ENCODE measurements at places on chromosomes 3 and 15.

GRCh38 chr15:60347480-60348049, 50.2 kb downstream of the ANXA2 start:
- DNase-seq, result no peak

- DNase-seq, result no peak
Measured at GRCh38 chr3:27756877-27757276, 34.8 kb upstream of the EOMES start.

GRCh38 chr3:172464306-172464705, 16.1 kb upstream of the GHSR start:
- DNase-seq, result no peak

DNA sequence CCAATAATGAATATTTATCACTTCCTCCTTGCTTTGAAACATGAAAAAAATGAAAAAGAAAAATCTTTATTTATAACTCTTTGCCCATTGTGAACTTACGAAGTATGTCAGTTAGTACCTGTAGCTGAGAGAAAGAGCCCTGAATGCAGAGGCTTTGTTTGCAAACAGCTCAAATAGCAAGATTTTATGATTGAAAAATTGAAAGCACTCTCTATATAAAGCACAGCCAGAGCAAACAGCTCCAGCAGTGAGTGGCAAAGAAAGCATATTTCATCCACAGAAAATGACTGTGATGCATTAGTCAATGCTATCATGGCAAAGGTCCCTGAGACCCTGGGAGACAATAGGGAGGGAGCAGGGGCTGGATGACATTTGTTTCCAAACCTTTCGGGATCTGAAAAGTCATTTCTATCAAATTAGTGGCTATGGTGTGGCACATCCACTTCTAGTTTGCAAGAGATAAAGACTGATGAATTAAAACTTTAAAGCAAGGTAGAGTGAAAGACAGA, 576.1 kb downstream of the OTOL1 start:
- DNase-seq, result peak; percentile 3

- no peak for DNase-seq
Measured at GRCh38 chr3:56800832-56801661, 702 bp downstream of the ARHGEF3 start.

GRCh38 chr3:5011555-5012256, 32.5 kb downstream of the BHLHE40 start:
- no peak for DNase-seq

- no peak for DNase-seq
Measured at GRCh38 chr15:67829647-67830504, 4.6 kb downstream of the SKOR1 start.

DNA sequence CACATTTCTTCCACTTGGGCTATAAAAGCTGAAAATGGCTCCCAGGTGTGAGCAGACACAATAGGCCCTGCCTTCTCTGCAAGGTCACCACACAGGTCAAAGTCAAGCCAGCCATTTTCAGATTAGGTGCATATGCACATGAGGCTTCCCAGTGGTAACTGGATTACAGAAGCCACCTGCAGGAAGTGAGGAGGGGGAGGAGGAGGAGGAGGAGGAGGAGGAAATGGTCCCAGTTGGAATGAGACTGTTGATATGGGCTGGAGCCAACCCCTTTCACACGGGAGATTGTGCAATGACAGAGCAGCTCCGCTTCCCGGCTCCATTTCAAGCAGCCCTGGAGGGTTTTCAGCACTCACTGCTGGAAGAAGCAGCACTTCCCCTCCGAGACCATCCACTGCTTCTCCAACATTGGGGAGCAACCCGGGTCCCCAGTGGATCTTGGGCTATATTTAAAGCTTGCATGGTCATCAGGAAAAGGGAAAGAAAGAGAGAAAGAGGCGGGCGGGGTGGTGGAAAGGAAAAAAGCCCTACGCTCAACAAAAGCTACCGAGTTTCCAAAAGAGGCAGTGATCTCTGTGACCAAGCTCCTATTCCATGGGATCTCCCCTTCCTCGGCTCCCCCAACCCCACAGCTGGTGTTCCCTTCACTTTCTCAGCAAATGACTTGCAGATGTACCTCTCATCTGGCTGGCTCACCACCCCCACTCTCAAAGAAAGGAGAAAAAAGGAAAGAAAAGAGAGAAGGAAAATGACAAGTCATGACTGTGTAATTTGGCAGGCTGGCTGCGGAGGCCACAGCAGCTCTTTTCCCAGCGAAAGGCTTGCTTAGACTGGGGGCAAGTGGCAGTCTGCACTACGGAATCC, 58.3 kb downstream of the LRIG1 start:
- DNase-seq, result peak; percentile 7

- no peak for DNase-seq
Measured at GRCh38 chr3:55501905-55502304, 14.8 kb upstream of the WNT5A start.

DNA sequence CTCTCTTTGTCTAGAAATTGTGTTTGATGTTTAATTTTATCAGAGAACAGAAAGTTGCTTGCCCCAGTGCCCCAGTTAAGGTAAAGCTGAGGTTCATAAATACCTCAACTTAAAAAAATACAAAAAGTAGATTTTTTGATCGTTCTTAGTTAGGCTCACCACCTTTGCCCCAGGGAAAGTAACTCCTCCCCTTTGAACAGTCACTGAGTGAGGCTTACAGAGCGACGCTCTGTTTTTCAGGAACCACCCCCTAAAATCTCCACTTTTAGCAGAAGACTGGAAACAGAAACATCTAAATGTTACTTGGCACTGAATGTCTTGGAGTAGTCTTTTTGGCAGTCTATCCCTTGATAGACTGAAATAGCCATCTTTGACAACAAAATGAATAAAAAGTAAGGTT, 24.9 kb downstream of the BLM start:
- DNase-seq, result no peak

DNA sequence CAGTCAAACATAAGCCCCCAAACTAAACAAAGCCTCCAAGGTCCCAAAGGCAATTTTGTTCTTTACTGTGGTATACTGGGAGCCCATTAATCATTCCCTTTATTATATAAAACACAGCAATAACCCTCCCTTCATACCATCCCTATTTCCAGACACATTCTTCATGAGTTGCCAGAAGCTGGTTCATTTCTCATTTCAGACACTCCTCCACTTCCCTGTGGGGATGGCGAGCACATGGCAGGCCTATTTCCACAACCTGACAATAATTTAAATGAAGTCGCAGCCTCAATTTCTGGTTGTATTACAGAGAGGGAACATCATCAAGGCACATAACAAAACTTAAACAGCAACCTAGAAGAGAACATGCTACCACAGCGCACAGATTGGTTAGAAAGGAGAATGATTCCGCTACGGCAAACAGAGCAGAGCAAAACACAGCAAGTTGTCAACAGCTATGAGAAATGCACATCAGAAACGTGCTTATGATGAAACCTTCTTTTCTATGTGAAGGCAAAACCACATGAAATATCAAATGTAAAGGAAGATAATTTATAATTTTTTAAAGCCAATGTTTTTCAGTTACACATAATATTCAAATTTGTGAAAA, 63.3 kb upstream of the ARHGEF3 start:
- no peak for DNase-seq

DNA sequence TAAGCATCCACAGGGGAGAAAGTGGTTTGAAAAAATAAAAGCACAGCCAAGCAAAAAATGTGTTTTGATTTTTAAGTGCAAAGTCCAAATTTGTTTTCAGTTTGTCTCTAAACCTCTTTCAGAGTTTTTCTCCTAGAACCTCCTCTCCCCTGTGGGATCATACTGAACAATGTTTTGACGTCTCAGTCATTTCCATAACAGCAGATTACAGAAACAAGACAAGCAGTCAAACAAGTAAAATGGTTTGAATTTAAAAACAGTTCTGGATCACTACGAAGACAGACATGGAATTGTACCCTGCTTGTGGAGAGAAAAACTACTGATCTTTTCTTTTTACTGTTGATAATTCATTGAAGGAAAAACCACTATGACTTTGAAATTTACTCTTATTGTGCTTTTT, 245.7 kb upstream of the CNTN4 start:
- DNase-seq, result no peak

DNA sequence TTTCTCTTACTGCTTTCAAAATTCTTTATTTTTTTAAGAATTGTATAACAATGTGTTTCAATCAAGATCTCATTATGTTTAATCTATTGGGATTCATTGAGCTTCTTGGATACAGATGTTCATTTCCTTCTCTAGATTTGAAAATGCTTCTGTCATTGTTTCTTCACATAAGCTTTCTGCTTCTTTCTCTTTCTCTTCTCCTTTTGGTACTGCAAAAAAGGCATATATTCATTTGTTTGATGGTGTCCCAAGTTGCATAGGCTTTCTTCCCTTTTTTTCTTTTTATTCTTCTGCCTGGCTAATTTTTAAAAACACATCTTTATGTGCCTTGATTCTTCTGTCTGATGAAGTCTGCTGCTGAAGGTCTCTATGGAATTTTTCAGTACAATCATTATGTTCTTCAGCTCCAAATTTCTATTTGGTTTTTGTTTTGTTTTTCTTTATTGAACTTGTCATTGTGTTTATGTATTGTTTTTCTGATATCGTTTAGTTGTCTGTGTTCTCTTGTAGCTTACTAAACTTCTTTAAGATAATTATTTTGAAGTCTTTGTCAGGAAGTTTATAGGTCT, 88.9 kb downstream of the DTWD1 start:
- no peak for DNase-seq

DNA sequence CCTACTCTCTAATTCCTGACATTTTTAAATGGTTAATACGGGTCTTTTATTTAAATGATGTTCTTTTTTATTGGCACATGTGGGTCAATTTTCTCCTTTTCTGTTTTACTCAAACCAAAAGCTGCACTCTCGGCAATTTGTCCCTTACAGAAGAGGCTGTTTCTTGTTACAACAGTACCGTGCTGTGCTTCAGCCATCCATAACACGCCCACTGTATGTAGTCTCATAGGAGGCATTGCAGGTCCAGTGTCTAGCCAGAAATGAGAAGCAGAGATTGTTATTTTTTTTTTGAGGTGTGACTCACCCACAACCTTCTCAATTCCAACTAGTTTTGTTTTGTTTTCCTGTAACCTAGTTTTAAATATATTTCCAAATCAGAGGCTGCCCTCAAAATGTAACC, 164.6 kb downstream of the GMNC start:
- no peak for DNase-seq

- DNase-seq, result no peak
Measured at GRCh38 chr3:23750573-23751210, 55.1 kb upstream of the UBE2E1 start.

GRCh38 chr3:87307805-87308204, 31.4 kb upstream of the POU1F1 start:
- DNase-seq, result no peak

GRCh38 chr3:149292666-149293065, 40.8 kb downstream of the TM4SF18 start:
- no peak for DNase-seq

DNA sequence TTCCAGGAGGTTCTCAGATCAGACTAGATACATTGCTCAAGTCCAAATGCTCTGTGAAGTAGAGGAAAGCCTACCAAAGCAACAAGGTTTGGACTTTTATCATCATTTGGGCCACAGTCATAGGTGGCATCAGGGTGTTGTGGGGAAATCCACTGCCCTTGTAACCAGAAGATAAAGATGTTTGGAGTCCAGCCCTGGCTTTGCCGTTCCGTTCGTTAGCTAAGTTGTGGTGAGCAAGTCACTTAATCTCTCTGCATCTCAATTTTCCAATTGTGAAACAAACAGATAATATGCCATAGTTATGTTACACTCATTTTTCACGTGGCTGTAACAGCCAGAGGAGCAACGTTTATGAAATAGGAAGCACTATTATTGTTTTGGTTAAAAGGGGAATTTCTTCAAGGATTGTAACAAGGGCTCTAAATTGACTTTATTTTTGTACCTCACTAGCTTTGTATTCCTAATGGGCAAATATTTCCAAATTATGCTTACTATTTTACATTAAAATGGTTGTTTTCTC, 125.6 kb downstream of the CD47 start:
- DNase-seq, result no peak

DNA sequence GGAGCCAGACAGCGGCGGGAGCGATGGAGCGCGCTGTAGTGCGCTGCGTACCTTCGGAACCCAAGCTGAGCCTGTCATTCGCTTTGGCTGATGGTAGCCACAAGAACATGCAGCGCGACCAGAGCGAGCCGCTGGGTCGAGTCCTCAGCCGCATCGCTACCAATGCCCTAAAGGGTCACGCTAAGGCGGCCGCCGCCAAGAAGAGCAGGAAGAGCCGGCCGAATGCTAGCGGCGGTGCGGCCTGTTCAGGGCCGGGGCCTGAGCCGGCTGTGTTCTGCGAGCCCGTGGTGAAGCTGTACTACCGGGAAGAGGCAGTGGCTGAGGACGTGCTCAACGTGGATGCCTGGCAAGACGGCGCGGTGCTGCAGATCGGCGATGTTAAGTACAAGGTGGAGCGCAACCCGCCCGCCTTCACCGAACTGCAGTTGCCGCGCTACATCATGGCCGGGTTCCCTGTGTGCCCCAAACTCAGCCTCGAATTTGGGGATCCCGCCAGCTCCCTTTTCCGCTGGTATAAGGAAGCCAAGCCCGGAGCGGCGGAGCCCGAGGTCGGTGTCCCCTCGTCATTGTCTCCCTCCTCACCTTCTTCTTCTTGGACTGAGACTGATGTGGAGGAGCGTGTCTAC, 498 bp downstream of the PDE12 start:
- DNase-seq, result no peak

DNA sequence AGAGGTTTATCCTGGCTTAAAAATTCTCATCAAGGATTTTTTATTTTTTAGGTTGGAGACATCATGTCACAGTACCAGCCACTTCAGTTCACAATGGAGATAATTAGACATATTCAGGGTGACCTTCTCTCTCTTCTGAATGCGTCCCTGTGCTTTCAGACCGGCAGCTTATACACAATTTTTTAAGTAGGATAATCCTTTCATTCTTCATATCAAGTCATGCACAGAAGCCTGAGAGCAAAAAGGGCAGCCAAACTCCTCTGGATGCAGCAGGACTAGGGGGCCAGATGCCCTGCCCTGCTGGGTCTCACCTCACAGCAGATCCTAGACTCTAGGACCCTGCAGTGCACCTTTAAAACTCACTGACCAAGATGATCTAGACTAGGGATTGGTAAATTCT, 210.4 kb downstream of the ERC2 start:
- DNase-seq, result no peak

GRCh38 chr3:132803889-132804288, 81.7 kb upstream of the NPHP3 start:
- peak; percentile 1 for DNase-seq

GRCh38 chr3:51198477-51198876, 186.6 kb upstream of the MANF start:
- no peak for DNase-seq

GRCh38 chr3:37940242-37940908, 50.2 kb upstream of the VILL start:
- DNase-seq, result no peak

GRCh38 chr3:12503126-12503957, 19.1 kb downstream of the TSEN2 start:
- DNase-seq, result no peak

- no peak for DNase-seq
Measured at GRCh38 chr3:120324190-120324589, 25.0 kb downstream of the LRRC58 start.

- no peak for DNase-seq
Measured at GRCh38 chr15:34793071-34793470, 2.3 kb downstream of the ACTC1 start.

GRCh38 chr3:37256447-37256846, 82.1 kb upstream of the LRRFIP2 start:
- DNase-seq, result no peak
